ENCODE measurements at places on chromosomes 4 and X.

DNA sequence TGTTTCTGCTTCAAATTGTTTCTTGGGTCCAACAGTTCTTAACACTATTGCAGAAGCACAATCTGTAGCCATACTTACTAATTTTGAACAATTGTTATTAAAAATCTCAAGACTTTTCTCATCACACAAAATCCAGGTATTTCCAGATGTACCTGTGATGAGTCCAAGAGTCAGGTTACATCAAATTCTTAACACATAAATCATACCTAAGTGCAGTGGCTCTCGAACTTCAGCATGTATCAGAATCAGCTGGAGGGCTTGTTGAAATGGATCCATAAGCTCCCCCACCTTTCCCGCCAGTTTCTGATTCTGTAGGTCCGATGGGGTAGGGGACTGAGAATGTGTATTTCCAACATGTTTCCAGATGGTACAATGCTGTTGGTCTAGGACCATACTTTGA, 10.6 kb downstream of the FAM120C start:
- ATAC-seq: no peak

- no peak for ATAC-seq
Measured at GRCh38 chr4:186651624-186652023, 72.0 kb downstream of the FAT1 start.

DNA sequence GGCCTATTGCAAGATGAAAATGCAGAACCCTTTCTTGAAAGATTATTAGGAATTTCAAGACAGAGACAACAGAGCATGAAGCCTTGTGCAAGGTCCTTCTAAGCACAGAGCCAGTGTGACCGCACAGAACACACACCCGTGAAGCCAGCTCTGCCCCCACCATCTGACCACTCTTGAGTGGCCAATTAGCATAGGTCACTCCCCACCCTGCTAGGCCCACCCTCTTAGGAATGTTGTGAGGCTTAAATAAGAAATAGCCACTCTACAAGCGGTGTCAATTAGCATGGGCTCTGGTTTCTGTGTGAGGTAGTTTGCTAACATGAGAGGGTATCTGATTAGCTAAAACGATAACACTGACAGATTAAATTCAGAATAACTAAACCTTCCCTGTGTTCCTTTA, 152.9 kb downstream of the PTTG2 start:
- ATAC-seq: no peak

DNA sequence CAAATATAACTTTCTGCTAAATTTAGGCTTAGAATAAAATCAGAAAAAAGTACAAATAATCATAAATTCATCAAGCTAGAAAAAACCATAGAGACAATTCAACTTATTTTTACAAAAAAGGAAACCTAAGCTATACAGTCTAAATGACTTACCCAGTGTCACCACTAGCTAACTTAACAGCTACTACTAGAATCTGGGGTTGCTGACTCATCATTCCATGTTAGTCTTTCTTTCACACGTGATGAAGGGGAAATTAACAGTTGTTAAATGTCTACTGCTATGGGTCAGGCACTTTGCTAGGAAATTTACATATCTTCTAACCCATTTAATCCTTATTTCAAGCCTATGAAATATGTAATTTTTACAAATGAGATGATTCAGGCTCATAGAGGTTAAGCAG, 349.3 kb upstream of the GALNT7 start:
- no peak for ATAC-seq

DNA sequence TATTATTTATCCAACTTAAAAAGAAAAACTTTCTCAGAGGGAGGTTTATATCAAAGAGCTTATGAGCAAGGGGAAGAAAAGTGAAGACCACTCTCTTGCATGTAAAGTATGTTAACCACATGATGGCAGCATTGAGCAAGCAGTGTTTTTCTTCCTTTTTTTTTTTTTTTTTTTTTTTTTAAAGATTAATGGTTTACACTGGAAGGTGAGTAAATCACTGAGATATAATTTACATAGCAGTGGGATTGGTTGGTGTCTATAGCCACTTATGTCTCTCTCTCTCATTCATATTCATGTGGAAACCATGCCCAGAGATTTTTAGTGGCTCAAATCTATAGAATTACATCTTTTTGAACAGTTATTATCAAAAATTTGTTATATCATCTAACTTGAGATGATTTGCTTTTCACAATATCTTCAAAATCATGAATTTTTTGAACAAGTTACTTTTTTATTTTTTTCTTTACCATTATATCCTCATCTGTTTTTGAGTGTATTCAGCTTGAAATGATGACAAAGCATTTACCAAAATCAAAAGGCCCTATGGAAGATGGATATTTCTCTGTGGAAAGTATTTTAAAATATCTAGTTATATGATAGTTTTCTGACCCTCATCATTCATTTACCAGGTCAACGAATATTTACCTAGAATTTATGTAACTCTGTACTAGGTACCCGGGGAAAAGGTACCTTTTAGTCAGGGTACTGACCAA, 31.6 kb downstream of the MTHFD2L start:
- peak; percentile 43 for ATAC-seq

DNA sequence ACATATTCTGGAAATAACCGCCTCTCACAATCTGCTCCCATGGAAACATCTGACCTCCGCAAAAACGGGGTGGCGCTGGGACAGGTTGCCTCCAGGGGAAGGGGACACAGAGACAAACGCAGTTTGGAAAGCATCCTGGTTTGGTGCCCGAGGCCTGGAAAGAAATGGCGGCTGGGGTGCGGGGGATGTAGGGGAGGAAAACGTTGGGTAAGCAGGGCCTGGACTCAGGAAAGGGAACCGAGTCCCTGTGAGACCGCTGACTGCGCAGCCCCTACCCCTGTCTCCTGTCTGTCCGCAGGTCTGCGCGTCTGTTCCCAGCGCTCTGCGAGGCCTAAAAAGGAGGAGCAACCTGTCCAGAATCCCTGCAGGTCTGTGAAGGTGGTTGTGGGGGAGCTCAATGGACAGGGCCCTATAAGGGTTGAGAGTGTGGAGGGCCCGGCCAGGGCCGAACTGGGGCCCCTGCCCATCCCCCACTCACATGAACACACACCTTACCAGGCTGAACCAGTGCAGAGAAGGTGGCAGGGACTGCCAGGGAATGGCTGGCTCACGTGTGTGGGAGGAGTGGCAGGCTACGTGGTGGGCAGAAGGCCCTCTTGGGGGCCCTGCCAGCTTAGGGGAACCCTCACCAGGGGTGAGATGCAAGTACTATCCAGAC, 672 bp downstream of the TCEAL3 start:
- ATAC-seq: peak; percentile 20

DNA sequence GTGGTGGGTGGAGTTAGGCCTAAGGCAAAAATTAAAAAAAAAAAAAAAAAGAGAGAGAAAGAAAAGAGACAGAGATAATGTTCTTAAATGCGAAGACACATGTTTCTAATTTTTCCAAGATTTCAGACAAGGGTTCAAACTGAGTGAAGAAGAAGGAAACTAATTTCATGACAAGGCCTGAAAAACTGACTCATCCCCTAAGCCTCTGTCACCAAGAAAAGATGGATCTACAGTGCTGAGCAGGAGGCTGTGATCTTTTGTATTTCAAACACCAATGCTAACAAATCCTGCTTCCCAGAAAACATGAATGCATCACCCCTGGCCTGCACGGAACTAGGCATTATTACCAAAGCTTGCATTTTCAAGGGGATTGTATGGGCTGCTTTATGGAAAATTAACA, 75.3 kb downstream of the PPARGC1A start:
- ATAC-seq: no peak

DNA sequence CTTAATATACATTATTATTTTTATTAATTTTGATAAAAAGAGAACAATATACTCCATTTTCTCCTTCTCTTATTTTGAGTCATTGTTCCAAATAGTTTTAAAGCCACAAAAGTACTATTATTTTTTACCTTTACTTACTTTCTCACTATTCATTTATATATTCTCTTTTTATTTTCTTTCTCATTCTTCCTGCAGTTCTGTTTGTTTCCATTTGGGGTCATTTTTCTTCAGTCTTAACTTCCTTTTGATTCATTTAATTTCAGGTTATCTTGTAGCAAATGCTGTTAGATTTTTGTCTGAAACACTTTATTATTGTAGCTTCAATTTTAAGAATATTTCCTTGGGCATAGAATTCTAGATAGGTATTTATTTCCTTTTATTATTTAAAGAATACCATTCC, 438.6 kb upstream of the EPHA5 start:
- ATAC-seq: no peak

- no peak for ATAC-seq
Measured at GRCh38 chr4:138114434-138114833, 127.7 kb downstream of the SLC7A11 start.

GRCh38 chr4:183306811-183307210, 13.3 kb downstream of the CLDN22 start:
- no peak for ATAC-seq

GRCh38 chrX:42616981-42617380, 161.0 kb downstream of the PPP1R2C start:
- ATAC-seq: no peak

- no peak for ATAC-seq
Measured at GRCh38 chrX:136183917-136184316, 36.6 kb downstream of the FHL1 start.

DNA sequence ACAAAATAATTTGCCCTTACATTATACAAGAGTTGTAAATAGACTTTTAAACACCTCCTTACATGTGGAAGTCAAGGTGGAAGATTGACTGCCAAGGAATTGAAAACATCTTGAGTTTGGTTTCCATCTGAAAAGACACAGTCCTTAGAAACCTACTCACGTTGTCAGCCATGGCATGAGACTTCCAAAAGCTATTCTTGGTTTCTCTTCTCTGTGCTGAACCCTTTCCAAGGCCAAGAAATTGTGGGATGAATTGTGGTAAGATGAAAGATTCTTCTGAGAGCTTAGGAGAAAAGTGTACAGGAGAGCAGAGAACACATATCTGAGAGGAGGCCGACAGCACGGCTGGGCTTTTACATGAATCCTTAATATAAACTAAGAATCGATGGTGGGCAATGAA, 370.0 kb downstream of the FBXW7 start:
- no peak for ATAC-seq

- no peak for ATAC-seq
Measured at GRCh38 chr4:188892837-188893236, 753.6 kb downstream of the TRIML1 start.

All from activated T-helper 17 cell treated with anti-CD3 and anti-CD28 coated beads, Interleukin-2, amount 50 U/mL, for 72 hours (primary cell).